CD4-positive, alpha-beta T cell (primary cell): ENCODE measurements at places on chromosomes 5 and 9.

GRCh38 chr9:93186215-93186945 lies 2.4 kb downstream of the WNK2 start:
- peaks cover 20% of the 10 kb centered on the region for H3K27me3 ChIP-seq
- H3K27ac ChIP-seq: no peak overlapping the region
- DNase-seq: no peak

- DNase-seq: no peak
- peak overlapping the region; percentile 61 for H3K4me3 ChIP-seq
- peaks cover 11% of the 10 kb centered on the region for H3K27me3 ChIP-seq
- no peaks in the 10 kb centered on the region for H3K36me3 ChIP-seq
Measured at GRCh38 chr5:132012371-132013005, 1.0 kb upstream of the ACSL6 start.

GRCh38 chr5:72238712-72239445 lies 81.2 kb downstream of the MRPS27 start:
- no peak overlapping the region for H3K27ac ChIP-seq
- H3K4me1 ChIP-seq: no peaks in the 10 kb centered on the region
- no peaks in the 10 kb centered on the region for H3K27me3 ChIP-seq
- no peak overlapping the region for H3K4me3 ChIP-seq
- DNase-seq: no peak

- no peak overlapping the region for H3K27ac ChIP-seq
- no peaks in the 10 kb centered on the region for H3K36me3 ChIP-seq
- no peak overlapping the region for H3K4me3 ChIP-seq
- DNase-seq: no peak
- H3K27me3 ChIP-seq: no peaks in the 10 kb centered on the region
- no peaks in the 10 kb centered on the region for H3K4me1 ChIP-seq
Measured at GRCh38 chr5:137022725-137023124, 476.4 kb downstream of the SPOCK1 start.

GRCh38 chr9:36543916-36544315 lies 28.8 kb upstream of the MELK start:
- no peaks in the 10 kb centered on the region for H3K36me3 ChIP-seq
- no peak overlapping the region for H3K4me3 ChIP-seq
- no peaks in the 10 kb centered on the region for H3K27me3 ChIP-seq
- no peaks in the 10 kb centered on the region for H3K4me1 ChIP-seq
- no peak overlapping the region for H3K27ac ChIP-seq
- DNase-seq: no peak

GRCh38 chr9:86573886-86574285 lies 219.7 kb upstream of the TUT7 start:
- no peak overlapping the region for H3K4me3 ChIP-seq
- H3K27me3 ChIP-seq: peaks cover 6% of the 10 kb centered on the region
- H3K27ac ChIP-seq: no peak overlapping the region
- H3K4me1 ChIP-seq: no peaks in the 10 kb centered on the region
- no peak for DNase-seq
- no peaks in the 10 kb centered on the region for H3K36me3 ChIP-seq

DNA sequence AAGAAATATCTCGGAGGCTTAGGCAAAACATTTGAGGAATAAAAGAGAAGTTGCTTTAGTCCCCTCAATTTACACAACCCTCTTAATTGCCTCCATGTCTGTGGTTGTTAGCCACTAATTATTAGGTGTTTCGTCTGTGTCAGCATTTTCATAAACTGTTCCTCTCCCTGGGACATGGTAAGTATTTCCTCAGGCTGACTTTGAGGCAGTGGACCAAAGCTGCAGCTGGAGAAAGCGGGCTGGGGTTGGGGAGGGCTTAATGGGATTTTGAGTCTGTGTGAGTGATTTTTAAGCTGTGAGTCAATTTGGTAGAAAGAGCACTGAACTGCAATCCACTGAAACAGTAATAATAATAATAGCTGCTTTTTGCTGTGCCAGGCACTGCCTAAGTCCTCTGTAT lies 13.0 kb upstream of the TTC1 start:
- DNase-seq: no peak
- H3K4me1 ChIP-seq: no peaks in the 10 kb centered on the region
- H3K27ac ChIP-seq: no peak overlapping the region
- no peak overlapping the region for H3K4me3 ChIP-seq
- H3K36me3 ChIP-seq: no peaks in the 10 kb centered on the region

DNA sequence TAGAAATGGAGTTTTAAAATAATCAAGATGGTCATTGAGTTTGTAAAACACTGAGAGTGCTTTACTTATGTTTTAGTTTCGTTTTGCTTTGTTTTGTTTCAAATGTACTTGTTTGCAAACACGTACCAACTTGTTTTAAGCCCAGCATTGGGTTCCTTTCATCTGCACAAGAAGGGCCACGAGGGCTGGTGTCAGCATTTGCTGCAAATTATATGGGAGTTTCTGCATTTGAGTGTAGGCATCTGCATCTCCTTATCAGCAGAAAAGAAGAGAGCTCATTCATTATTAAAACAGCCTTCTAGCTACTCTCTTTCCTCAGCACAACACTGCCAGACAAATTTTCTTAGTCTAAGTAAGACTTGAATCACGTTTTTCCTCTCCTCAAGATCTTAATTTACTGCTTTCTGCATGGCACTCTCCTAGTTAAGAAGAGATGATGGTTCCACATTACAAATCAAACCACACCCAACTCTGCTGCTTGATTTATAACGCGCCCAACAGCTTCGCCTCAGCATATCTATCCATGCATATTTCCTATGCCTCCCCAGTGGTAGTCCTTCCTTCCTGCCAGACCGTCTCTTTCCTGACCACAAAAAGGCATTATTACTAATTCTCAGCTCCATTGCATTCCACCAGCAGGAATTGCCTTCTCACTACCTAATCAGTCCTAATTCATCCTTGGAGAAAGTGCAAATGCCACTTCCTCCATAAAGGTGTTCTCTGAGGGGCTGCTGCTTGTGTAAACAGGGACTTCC lies 95.2 kb upstream of the CAST start:
- no peaks in the 10 kb centered on the region for H3K27me3 ChIP-seq
- no peak overlapping the region for H3K27ac ChIP-seq
- no peak for DNase-seq
- peaks cover 9% of the 10 kb centered on the region for H3K4me1 ChIP-seq

DNA sequence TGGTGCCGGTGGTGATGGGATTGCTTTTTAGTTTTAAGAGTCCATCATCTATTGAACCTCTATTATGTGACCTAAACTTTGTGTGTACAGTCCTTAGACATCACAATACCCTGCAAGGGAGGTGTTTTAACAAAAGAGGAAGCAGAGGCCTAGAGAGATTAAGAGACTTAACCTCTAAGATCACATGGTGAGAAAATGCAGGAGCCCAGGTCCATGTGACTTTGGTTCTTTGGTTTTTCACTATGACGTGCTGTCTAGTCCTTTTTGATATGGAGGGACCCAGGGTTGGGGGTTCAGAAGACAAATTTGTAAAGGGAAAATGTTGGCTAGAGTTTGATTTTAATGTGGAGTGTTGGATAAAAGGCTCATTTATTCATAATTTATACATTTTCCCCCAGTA lies 34.1 kb upstream of the TRMT10B start:
- H3K36me3 ChIP-seq: no peaks in the 10 kb centered on the region
- DNase-seq: no peak
- no peaks in the 10 kb centered on the region for H3K27me3 ChIP-seq
- no peaks in the 10 kb centered on the region for H3K4me1 ChIP-seq

GRCh38 chr5:128237000-128237399 lies 153.4 kb downstream of the SLC12A2 start:
- H3K4me3 ChIP-seq: no peak overlapping the region
- H3K27me3 ChIP-seq: no peaks in the 10 kb centered on the region
- H3K27ac ChIP-seq: no peak overlapping the region
- no peaks in the 10 kb centered on the region for H3K36me3 ChIP-seq
- no peaks in the 10 kb centered on the region for H3K4me1 ChIP-seq

DNA sequence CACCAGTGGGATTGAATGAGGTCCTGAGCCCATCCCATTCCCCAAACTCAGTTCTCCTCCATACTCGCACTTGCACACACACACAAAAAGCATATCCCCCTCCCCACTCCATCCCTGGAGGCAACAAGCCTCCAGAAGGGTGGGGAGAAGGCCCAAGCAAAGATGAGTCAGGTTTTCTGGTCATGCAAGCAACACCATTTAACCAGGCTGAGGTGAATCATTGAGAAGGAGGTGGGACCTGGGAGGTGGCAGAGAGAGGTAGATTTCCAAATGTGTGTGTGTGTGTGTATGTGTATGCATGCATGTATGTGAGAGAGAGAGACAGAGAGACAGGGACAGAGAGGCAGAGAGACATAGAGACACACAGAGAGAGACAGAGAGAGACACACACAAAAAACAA lies 185.2 kb upstream of the TRIM32 start:
- H3K27ac ChIP-seq: no peak overlapping the region
- DNase-seq: no peak
- H3K36me3 ChIP-seq: no peaks in the 10 kb centered on the region

GRCh38 chr9:27572061-27572460 lies 1.2 kb downstream of the C9orf72 start:
- H3K36me3 ChIP-seq: no peaks in the 10 kb centered on the region
- no peak for DNase-seq
- no peaks in the 10 kb centered on the region for H3K27me3 ChIP-seq
- H3K4me1 ChIP-seq: peaks cover 18% of the 10 kb centered on the region
